ENCODE measurements at places on chromosomes 16 and 17.

- DNase-seq = peak; percentile 47
Measured at GRCh38 chr16:85628645-85629044, 15.5 kb downstream of the GSE1 start.

- DNase-seq = no peak
Measured at GRCh38 chr16:55468352-55468990, 10.5 kb upstream of the MMP2 start.

DNA sequence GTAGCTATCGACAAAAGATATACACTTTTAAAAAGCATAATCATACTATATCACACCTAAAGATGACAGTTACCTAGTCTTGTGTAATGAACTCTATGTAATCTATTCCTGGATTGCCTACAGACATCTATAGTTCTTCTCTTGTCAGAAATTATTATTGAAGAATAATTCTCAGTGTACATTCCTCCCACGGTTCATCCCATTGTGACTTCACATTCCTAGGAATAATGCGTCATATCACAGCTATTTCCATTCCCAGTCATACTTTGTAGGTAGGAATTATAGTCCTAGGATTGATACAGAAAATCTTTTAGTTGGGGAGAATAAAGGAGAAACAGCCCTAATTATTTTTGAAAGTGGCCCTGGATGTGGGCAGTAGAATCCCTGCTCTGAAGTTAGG lies 44.0 kb upstream of the ABCC11 start:
- DNase-seq = no peak

- DNase-seq = no peak
Measured at GRCh38 chr17:15917438-15918027, 27.4 kb upstream of the ADORA2B start.

DNA sequence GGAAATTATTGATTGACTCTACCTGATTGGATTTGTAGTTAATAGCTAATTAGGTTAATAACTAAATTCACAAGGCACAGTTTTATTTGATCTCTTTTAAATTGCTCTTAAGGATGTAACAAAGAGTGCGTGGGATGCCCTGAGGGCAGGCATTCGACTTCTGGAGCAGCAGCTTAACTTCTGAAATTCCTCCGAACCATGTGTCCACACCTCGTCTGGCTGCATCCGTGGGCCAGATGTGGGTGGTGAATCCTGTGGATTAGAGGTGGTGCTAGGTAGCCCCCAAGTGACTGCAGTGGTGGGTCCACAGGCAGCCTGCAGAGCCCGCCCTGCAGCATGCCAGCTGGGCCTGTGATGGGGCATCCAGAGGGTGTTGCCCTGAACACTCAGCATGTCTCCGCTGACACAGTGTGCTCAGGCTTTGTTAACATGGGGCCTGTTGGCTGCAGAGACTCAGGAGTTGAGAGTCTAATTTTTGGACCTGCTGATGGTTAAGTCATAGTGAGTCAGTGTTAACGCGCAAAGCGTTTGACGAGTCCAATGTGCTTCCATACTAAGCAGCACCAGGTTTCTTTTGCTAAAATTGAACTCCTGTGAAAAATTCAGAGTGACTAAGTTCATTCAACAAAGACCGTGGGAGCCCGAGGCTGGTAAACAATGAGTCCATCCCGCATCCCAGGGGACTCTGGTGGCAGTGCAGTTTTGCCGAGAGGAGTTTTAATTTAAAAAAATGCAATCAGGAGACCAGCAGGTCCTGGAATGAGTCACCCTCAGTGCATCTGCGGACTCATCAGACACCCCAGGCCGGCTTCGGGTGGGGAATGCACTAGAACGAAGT lies 3.8 kb upstream of the NPB start:
- DNase-seq = no peak

DNA sequence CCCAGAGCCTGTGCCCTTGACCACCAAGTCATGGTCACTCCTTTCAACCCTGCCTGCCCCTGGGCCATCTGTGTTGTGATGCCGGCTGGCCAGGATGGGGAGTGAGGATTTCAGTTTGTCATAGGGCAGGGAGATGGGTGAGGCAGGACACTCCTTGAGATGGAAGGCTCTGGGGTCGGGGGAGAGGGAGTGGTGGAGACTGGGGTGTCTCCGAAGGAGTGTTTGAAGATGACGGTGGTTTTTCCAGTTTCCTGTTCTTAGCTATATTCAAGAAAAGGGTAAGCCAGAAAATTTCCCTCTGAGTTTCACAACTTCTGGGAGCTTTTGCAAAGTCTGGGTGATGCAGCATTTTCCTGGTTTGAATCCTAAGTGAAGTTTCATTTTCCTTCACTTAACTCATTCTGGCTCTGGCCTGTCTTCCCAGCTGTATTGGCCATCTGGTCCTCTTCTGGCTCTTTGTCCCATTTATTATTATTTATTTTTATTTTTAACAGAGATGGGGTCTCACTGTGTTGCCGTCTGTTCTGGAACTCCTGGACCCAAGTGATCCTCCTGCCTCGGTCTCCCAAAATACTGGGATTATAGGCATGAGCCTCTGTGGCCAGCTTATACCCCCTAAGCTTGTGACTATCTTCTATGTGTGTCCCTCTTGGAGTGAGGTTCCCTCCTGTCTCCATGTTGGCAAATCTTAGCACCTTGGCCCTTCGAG lies 27.7 kb downstream of the ABCC1 start:
- DNase-seq = no peak

- DNase-seq = no peak
Measured at GRCh38 chr16:20352615-20353014, at the start of gene UMOD. UMOD (minus strand) TSS chr16:20352715; CDS start chr16:20350737, 1,978 bp downstream.

GRCh38 chr17:48928876-48929811 lies 15.5 kb downstream of the SNF8 start:
- no peak for DNase-seq

DNA sequence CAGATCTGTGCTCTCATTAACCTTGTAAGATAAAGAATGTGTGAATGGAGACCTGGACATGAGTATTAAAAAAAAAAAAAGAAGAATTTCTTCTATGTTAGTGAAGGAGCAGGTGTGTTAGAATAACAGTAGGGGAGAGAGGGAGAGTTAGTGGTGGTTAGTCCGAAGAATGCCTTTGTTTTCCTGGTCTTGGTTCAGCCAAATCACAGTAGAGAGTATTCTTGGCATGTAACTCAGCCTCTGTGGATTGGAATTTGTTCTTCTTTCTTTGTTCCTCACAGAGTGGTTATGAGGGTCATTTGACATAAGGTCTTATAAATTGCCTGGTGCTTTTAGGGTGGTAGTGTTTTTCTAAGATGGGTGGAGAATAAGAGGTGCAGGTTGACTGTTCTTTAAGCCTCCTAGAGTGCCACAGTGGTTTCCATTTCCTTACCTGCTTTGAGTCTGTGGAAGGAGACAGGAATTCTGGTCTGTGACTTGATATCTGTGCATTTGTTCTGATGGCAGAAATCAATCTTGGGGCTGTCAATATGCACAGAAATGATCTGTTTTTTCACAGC lies 17.6 kb downstream of the NUP93 start:
- DNase-seq = no peak

- DNase-seq = no peak
Measured at GRCh38 chr17:57902117-57902799, 52.4 kb upstream of the MRPS23 start.

DNA sequence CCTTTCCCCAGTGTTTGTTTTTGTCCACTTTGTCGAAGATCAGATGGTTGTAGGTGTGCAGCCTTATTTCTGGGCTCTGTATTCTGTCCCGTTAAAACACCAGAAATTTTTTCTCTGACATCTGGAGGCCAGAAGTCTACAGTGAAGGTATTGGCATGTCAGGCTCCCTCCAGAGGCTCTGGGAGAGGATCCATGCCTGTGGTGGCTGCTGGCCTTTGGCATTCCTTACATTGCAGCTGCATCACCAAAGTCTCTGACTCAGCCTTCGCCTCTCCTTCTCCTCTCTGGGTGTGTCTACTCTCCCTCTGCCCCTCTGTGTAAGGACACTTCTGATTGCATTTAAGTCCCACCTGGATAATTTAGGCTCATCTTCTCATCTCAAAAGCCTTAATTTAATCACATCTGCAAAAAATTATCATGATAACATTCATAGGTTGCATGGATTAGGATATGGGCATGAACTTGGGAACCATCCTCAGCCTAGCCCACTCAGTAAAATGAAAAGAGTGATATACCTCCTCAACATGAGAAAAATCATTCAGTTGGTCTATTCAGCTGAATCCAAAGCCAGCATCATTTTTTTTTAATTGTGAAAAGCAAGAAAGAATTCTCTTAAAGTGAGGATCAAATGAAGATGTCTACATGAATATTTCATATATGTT lies 78.0 kb downstream of the MAP2K6 start:
- DNase-seq = no peak

GRCh38 chr16:56067406-56067805 lies 123.9 kb upstream of the GNAO1 start:
- no peak for DNase-seq

DNA sequence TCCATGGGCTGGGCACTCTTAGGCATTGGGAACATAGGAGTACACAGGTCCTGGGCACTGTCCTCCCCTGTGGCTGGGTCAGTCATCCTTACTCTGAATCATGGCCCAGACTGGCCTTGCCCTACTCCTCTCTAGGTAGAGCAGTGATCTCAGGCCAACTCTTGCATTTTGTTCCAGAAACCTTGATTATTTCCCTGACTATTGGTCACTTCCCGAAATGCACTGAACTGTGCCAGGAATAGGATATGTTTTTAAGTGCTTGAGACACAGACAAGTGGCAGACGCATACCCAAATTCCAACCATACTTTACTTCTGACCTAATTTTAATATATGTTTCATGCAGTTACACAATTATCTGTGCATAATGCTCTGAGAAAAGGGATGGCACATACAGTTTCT lies 10.3 kb downstream of the KRABD2 start:
- no peak for DNase-seq

DNA sequence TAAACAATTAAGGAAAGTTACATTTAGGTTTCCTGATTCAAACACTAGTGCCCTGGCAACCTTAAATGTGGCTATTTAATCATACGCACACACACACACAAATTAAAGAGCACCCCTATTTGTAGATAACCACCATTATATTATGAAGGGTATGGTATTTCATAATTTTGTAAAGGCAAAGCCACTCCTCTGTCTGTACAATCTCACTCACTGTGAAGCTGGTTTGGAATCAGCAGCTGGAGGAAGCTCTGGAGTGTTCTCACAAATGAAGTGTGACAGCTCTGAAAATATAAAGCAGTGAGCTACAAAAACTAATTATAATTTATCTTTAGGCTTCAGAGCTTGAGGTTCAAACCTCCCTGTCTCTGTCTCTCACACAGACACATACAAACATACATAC lies 57.9 kb upstream of the KCNJ16 start:
- no peak for DNase-seq

DNA sequence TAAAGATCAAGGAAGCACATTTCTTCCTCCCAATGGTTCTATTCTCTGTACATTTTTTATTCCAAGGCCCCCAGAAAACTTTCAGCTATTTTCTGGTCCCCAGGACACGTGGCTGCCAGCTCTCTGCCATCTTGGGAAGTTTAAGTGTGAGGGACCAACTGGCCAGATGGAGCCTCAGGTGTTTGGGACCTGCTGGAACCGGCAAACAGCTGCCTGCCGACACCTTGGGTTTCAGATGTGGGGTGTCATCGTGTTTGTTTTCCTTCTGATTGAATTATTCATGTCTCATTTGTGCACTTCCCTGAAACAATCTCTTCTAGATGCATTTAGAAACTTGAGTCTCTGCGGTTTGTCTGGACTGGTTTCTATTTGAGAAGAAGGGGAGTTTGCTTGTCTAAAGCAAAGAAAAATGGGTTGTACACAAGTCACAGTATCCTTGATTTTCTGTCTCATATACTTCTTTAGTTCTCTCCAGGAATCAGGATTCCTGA lies 386.5 kb downstream of the SLC39A11 start:
- DNase-seq = no peak

DNA sequence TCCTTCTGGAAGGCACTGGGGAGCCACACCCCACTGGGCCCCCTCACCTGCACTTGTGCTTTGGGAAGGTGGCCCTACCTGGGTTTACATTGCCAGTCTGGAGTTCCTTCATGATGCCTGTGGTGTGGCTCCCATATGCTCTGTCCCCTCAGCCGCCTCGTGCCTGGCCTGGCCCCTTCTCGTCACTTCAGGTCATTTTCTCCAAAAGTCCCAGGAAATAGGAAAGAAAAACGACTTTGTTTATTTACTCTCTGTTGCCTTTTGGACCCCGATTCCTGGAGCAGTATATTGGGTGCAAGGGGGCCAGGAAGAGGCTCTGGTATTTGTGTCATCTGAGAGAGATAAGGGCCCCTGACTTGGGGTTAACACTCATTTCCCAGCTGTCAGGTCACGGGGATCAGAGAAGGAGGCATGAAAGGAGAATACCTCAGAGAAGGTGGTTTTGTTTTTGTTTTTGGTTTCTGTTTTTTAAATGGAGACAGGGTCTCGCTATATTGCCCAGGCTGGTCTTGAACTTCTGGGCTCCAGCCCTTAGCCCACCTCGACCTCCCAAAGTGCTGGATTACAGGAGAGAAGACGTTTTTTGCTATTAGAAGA lies 4.7 kb downstream of the SOCS3 start:
- peak; percentile 59 for DNase-seq

GRCh38 chr16:24810951-24811843 lies 34.6 kb upstream of the SLC5A11 start:
- no peak for DNase-seq

GRCh38 chr16:74291176-74291575 lies 5.4 kb upstream of the PSMD7 start:
- DNase-seq = no peak

- DNase-seq = no peak
Measured at GRCh38 chr17:67139289-67139688, 94.9 kb downstream of the CACNG1 start.

DNA sequence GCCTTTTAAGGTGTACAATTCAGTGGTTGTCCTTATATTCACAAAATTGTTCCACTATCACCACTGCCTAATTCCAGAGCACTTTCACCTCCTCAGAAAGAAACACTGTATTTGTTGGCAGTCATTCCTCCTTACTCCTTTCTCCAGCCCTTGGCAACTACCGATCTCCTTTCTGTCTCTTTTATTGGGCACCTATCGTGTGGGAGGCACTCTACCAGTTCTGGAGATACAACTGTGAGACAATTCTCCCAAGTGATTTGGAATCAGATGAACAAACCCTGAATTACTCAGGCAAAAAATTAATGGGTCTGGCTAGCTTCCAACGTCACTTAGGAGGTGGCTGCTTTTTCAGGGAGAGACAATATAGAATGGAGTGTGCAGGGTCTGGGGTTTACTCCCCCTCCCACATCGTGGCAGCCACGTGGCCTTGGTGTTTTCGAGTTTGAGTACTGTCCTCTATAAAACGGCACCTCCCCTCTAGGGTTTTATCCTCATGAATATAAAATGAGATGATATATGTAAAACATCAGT lies 63.9 kb downstream of the SHISA9 start:
- DNase-seq = no peak

GRCh38 chr17:58387834-58388233 lies 29.5 kb downstream of the RNF43 start:
- DNase-seq = peak; percentile 50

DNA sequence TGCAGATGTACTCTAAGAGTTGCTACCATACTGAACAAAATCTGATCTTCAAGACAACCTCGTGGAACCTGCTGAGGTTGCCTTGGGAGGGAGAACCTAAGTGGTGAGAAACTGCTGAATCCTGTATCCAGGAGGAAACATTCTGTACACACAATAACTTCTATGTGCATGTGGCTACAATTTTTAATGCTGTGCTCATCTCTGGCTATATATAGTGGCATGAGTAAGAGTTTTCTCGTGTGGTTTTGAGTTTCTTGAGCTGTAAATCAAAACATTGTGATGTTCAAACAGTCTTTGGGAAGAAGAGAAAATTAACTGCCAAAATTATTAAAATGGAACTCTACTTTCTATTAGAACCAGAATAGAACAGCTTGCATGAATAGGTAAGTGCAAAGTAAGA lies 206.8 kb downstream of the CA10 start:
- DNase-seq = no peak

Measured in activated CD8-positive, alpha-beta T cell treated with anti-CD3 and anti-CD28 coated beads for 36 hours (primary cell).